Progenitor cell of endocrine pancreas (in vitro differentiated cells): ENCODE measurements at places on chromosomes 5 and 9. TPM values are rescaled to one million over a fixed set of nuclear protein-coding genes. Genes with fewer than 3 reads are reported as not detected.

GRCh38 chr5:69049151-69049550 is 44.7 kb upstream of the SLC30A5 start:
- H3K27me3 ChIP-seq: no peaks in the 10 kb centered on the region
- no peak for DNase-seq
- no peak overlapping the region for H3K4me3 ChIP-seq
- no peak overlapping the region for H3K27ac ChIP-seq

- no peak overlapping the region for H3K4me3 ChIP-seq
- H3K27ac ChIP-seq: no peak overlapping the region
- peaks cover 12% of the 10 kb centered on the region for H3K4me1 ChIP-seq
- peaks cover 1% of the 10 kb centered on the region for H3K36me3 ChIP-seq
- no peak for DNase-seq
Observed at GRCh38 chr5:82314964-82315758, 37.0 kb upstream of the RPS23 start.

GRCh38 chr9:92746567-92747458 is 17.8 kb downstream of the BICD2 start:
- H3K4me1 ChIP-seq: peaks cover 3% of the 10 kb centered on the region
- H3K27me3 ChIP-seq: no peaks in the 10 kb centered on the region
- H3K36me3 ChIP-seq: no peaks in the 10 kb centered on the region
- DNase-seq: no peak
- no peak overlapping the region for H3K27ac ChIP-seq

GRCh38 chr5:82796643-82797416 is 280.4 kb downstream of the TMEM167A start:
- peaks cover 2% of the 10 kb centered on the region for H3K4me1 ChIP-seq
- H3K4me3 ChIP-seq: no peak overlapping the region
- H3K27me3 ChIP-seq: no peaks in the 10 kb centered on the region
- no peak overlapping the region for H3K27ac ChIP-seq

GRCh38 chr5:143470120-143470519 is 66.6 kb upstream of the NR3C1 start:
- H3K27me3 ChIP-seq: no peaks in the 10 kb centered on the region
- H3K4me3 ChIP-seq: no peak overlapping the region
- no peaks in the 10 kb centered on the region for H3K36me3 ChIP-seq
- no peak for DNase-seq
- no peak overlapping the region for H3K27ac ChIP-seq

DNA sequence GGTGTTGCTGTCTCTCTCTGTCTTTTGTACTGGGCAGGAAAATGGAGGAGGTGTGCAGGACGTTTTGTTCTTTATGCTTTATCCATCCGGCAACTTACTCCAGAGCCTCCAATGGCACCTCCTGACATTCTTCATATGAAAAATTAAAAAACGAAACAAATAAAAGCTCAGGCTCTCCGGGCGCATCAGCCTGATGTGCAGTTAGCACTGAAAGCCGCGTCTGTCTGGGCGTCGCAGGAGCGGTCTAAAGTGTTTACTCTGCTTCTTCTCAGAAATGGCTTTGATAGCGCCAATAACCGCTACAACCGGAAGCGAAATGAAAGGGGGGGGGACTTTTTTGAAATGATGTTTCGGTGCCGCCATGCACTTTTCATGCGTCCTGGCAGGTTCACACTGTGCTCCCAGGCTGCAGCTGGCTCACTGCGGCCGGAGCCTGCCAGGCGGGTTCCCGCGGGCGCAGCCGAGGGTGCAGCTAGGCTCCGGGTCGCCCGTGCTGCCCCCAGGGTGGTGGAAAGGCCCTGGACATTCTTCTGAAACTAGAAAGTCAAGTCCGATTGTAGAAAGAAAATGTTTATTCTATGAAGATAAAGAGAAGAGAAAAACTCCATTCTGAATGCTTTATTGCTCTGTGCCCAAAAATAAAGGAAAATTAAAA is 407.7 kb upstream of the IRX1 start:
- no peak overlapping the region for H3K4me3 ChIP-seq
- no peaks in the 10 kb centered on the region for H3K4me1 ChIP-seq
- no peak for DNase-seq
- peaks cover 32% of the 10 kb centered on the region for H3K27me3 ChIP-seq
- H3K27ac ChIP-seq: no peak overlapping the region
- H3K36me3 ChIP-seq: no peaks in the 10 kb centered on the region

DNA sequence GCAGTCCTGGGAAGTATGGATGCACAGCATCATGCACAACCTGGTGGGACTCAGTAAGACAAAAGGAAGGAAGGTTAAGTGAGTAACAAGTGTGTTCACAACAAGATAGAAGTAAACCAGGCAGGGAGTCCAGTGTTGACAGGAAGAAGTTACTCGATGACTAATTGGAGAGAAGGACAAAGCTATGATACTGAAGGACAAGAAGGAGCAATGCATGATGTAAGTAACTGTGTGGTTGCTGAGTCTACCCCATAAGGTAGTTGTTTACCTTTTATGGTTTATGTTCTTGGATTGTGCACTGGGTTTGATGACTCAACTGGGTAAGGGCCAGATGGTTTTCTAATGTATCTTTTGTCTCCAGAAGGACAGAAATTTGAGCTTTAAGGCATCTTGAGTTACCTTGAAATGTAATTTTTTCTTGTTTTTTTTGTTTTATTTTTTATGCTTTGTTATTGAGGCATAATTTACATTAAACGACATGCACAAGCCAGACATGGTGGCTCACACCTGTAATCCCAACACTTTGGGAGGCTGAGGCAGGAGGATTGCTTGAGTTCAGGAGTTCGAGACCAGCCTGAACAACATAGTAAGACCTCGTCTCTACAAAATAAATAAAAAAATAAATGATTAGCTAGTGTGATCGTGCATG is 89.2 kb upstream of the CAST start:
- no peak overlapping the region for H3K27ac ChIP-seq
- no peak for DNase-seq
- no peaks in the 10 kb centered on the region for H3K36me3 ChIP-seq
- H3K27me3 ChIP-seq: peaks cover 3% of the 10 kb centered on the region
- no peak overlapping the region for H3K4me3 ChIP-seq

FOXD4L6 gene
- total RNA-seq: not detected in 2 replicates

ACTBL2 gene
- total RNA-seq: not detected in 2 replicates

CCDC107 gene
- 17.2 and 18.8 TPM in 2 replicates for total RNA-seq

FASTKD3 gene
- 9.4 and 11.1 TPM in 2 replicates for total RNA-seq
